ENCODE measurements at places on chromosomes 3 and 15. TPM values are rescaled to one million over a fixed set of nuclear protein-coding genes. Genes with fewer than 3 reads are reported as not detected.

DNA sequence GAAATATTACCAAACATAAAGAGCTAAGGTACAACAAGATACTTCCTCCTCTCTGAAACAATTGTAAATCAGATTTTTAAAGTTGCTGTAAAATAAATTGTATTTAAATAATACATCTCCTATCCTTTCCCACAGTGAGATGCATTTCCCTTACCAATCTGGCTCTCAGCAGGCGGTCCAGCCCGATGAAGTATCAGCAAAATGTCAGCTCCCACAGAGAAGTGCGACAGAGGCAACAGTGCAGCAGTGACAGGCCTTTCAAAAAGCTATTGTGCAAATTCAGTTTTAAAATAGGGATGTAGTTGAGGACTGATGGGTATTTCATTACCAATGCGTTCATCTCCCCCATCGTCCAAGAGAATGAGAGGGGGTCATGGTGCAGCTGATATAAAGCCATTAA is 733.2 kb upstream of the GOLIM4 start:
- H3K4me3 ChIP-seq = no peak overlapping the region
- no peaks in the 10 kb centered on the region for H3K27me3 ChIP-seq
- no peaks in the 10 kb centered on the region for H3K36me3 ChIP-seq
- no peak for DNase-seq
- no peaks in the 10 kb centered on the region for H3K4me1 ChIP-seq
- H3K27ac ChIP-seq = no peak overlapping the region

Gene ACTRT3
- total RNA-seq = 1.5 TPM

- no peak overlapping the region for H3K27ac ChIP-seq
- DNase-seq = no peak
- no peak overlapping the region for H3K4me3 ChIP-seq
Observed at GRCh38 chr3:167095976-167096375, 284.1 kb downstream of the ZBBX start.

GRCh38 chr3:197600796-197601565 is 45.2 kb upstream of the BDH1 start:
- no peak overlapping the region for H3K27ac ChIP-seq
- H3K27me3 ChIP-seq = no peaks in the 10 kb centered on the region
- H3K4me1 ChIP-seq = 0 out of 2 replicates have a peak, but pooled peaks cover 6% of the 10 kb centered on the region
- DNase-seq = no peak
- H3K36me3 ChIP-seq = 0 out of 2 replicates have a peak, but pooled peaks cover 3% of the 10 kb centered on the region

GRCh38 chr3:67292356-67293121 is 294.4 kb downstream of the KBTBD8 start:
- H3K27ac ChIP-seq = no peak overlapping the region
- no peak overlapping the region for H3K4me3 ChIP-seq
- no peaks in the 10 kb centered on the region for H3K36me3 ChIP-seq

- no peaks in the 10 kb centered on the region for H3K36me3 ChIP-seq
- H3K4me1 ChIP-seq = no peaks in the 10 kb centered on the region
- DNase-seq = no peak
- no peaks in the 10 kb centered on the region for H3K27me3 ChIP-seq
- H3K4me3 ChIP-seq = no peak overlapping the region
- no peak overlapping the region for H3K27ac ChIP-seq
Observed at GRCh38 chr3:89314454-89315098, 207.2 kb downstream of the EPHA3 start.

DNA sequence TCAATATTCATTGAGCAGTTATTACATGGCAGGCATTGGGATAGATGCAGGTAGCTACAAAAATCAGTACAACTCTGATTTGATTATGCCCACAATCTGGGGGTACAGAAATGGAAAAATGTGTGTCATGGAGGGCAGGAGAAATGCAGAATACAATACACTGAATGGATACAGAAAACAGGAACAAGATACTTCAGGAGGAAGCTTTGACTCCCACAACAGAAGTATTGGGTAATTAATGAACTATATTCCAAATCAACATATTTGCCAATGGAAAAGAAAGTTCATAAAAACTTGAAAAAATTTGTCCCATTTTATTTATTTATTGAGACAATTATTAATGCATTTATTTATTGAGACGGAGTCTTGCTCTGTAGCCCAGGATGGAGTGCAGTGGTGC is 207.0 kb downstream of the SUCLG2 start:
- no peak overlapping the region for H3K4me3 ChIP-seq
- H3K4me1 ChIP-seq = no peaks in the 10 kb centered on the region
- no peaks in the 10 kb centered on the region for H3K27me3 ChIP-seq

- no peak for DNase-seq
- H3K4me1 ChIP-seq = no peaks in the 10 kb centered on the region
- no peaks in the 10 kb centered on the region for H3K27me3 ChIP-seq
- H3K36me3 ChIP-seq = no peaks in the 10 kb centered on the region
- H3K4me3 ChIP-seq = no peak overlapping the region
- H3K27ac ChIP-seq = no peak overlapping the region
Observed at GRCh38 chr15:86167841-86168240, 88.2 kb downstream of the AGBL1 start.

DNA sequence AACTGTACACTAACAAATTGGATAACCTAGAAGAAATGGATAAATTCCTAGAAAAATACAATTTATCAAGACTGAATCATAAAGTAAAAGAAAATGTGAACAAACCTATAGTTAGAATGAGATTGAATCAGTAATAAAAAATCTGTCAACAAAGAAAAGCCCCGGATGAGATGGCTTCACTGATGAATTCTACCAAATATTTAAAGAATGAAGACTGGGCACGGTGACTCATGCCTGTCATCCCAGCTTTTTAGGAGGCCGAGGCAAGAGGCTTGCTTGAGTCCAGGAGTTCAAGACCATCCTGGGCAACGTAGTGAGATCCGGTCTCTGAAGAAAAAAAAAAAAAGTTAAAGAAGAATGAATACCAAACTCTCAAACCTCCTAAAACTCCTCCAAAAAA is 17.7 kb upstream of the AP4E1 start:
- H3K27ac ChIP-seq = no peak overlapping the region
- no peaks in the 10 kb centered on the region for H3K36me3 ChIP-seq
- H3K4me1 ChIP-seq = no peaks in the 10 kb centered on the region
- H3K27me3 ChIP-seq = no peaks in the 10 kb centered on the region
- no peak for DNase-seq
- H3K4me3 ChIP-seq = no peak overlapping the region

DNA sequence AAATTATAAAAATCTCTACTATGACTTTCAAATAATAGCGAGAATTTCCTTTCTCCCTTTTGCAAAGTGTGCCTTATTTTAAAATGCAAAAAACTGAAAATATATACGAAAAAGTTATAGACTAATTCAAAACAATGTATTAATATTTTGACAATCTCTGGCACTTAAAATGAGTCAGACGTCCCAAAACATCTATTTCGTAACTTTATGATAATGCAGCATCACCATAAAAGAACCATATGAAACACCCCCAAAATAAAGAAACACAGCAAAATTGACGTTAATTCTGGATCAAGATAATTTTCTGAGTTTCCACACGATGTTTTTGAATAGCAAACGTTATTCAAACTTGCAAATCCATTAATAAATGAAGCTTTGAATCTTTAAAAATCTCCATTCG is 1.0 kb downstream of the COPS2 start:
- no peak for DNase-seq
- H3K4me1 ChIP-seq = peaks cover 29% of the 10 kb centered on the region
- no peaks in the 10 kb centered on the region for H3K27me3 ChIP-seq
- peak overlapping the region; percentile 81 for H3K4me3 ChIP-seq
- H3K27ac ChIP-seq = peak overlapping the region; percentile 62
- no peaks in the 10 kb centered on the region for H3K36me3 ChIP-seq

Gene LRRC15
- 0.08 TPM for total RNA-seq

DNA sequence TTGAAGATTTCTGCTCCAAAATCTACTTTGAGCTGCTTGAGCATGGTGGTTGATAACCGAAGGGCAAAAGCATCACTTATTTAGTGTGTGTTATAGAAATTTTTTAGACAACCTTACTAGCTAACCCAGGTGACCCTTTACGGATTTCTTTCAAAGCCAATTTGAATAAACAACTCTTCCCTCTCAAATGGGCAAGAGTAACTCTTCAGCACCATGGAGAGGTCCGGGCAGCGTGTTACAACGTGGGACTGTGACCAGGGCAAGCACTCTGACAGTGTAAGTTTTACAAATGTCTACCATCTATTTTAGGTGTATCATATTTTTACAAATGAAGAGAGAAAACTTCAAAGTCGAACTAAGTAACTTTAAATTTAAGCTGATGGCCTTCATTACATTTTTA is 471.8 kb downstream of the MFSD1 start:
- H3K36me3 ChIP-seq = no peaks in the 10 kb centered on the region
- H3K4me3 ChIP-seq = no peak overlapping the region
- H3K4me1 ChIP-seq = no peaks in the 10 kb centered on the region

Gene ZNF80
- not detected for total RNA-seq

GRCh38 chr3:50519471-50520089 is 16.1 kb upstream of the CACNA2D2 start:
- no peaks in the 10 kb centered on the region for H3K36me3 ChIP-seq
- no peak overlapping the region for H3K27ac ChIP-seq
- H3K4me3 ChIP-seq = no peak overlapping the region
- H3K27me3 ChIP-seq = peaks cover 61% of the 10 kb centered on the region

DNA sequence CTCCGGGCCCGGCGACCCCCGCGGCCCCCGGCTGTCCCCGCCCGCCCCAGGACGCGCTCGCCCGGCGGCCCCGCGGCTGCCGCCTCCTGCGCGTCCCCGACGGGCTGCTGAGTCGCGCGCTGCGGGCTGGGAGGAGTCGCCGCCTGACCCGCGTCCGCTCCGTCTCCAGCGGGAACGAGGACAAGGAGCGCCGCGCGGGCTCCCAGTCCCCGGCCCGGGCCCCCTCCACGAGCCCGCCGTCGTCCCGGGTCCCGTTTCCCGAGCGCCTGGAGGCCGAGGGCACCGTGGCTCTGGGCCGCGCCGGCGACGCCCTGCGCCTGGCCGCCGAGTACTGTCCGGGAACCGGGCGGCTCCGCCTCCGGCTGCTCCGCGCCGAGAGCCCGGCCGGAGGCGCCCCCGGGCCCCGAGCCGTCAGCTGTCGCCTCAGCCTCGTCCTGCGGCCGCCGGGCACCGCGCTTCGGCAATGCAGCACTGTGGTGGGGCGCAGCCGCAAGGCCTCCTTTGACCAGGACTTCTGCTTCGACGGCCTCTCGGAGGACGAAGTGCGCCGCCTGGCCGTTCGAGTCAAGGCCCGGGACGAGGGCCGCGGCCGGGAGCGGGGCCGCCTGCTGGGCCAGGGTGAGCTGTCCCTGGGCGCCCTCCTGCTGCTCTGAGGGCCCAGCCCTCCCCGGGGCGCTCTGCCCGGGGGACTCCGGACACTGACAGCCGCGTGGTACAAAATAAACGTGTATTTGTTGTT is 1.5 kb downstream of the C2CD4A start:
- peaks cover 42% of the 10 kb centered on the region for H3K4me1 ChIP-seq
- H3K4me3 ChIP-seq = peak overlapping the region; percentile 59
- no peaks in the 10 kb centered on the region for H3K27me3 ChIP-seq
- no peaks in the 10 kb centered on the region for H3K36me3 ChIP-seq

GRCh38 chr15:64009798-64010261 is 36.5 kb downstream of the DAPK2 start:
- H3K27ac ChIP-seq = 0 out of 2 replicates have a peak overlapping the region, but pooled peaks have one; percentile 17
- H3K4me1 ChIP-seq = peaks cover 61% of the 10 kb centered on the region
- H3K27me3 ChIP-seq = no peaks in the 10 kb centered on the region
- H3K4me3 ChIP-seq = no peak overlapping the region
- H3K36me3 ChIP-seq = no peaks in the 10 kb centered on the region
- DNase-seq = peak; percentile 60

GRCh38 chr3:85476891-85477495 is 518.2 kb downstream of the CADM2 start:
- H3K4me3 ChIP-seq = no peak overlapping the region
- no peak overlapping the region for H3K27ac ChIP-seq
- no peaks in the 10 kb centered on the region for H3K27me3 ChIP-seq

Gene GOLGA6L7
- total RNA-seq = not detected

DNA sequence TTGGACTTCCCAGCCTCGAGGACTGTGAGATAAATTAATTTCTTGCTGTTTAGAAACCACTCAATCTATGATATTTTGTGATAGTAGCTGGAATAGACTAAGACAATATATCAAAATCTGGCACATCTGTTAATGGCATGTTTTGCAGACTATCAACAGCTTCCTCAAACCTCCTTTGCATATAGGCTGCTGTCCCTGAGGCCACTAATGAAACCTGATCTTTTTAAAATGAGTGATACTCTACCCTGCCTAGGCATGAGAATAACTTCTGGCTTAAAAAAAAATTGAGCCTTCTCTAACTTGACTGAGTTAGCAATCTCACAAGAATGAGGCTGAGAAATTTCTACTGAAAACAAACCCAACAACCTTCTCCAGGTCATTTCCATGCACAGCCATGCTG is 176.0 kb upstream of the CRBN start:
- no peak overlapping the region for H3K27ac ChIP-seq
- no peaks in the 10 kb centered on the region for H3K4me1 ChIP-seq
- DNase-seq = no peak
- H3K36me3 ChIP-seq = no peaks in the 10 kb centered on the region
- no peak overlapping the region for H3K4me3 ChIP-seq

Gene HCLS1
- total RNA-seq = 2.6 TPM

Gene SOX14
- total RNA-seq = not detected

Gene P2RY1
- total RNA-seq = 0.88 TPM

Data from PC-9 (cell line).